NCI-H2029 (cell line): ENCODE measurements at places on chromosomes 7 and 10.

DNA sequence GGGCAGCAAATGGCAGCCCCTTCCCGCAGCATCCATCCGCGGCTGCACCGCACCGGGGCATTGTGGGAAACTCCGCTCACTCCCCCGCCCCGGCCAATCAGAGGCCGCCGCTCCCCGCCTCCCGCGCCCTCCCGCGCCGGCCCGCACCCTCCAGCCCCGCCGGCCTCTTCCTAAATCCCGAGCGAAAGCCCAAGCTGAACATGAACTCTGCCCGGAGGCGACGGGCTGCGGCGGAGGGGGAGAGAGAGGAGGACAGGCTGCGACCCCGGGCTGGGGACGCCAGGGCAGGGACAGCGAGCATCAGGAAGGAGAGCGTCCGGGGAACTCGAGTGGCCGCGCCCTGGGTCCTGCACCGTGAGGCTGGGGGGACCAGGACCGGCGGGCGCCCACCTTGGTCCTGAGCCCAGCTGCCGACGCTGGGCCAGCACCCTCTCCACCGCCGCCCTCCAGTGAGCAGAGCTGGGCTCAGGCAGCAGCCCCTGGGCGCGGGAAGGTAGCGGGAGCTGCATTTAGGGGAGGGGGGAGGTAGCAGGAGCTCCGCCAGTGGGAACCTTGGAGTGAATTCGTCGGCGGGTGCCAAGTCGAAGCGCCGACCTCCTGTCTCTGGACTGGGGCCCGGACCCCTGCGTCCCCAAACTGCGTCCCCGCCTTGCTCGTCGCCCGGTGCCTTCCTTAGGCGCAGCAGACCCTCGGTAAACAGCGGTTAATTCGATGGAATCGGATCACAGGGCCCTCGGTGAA lies at the start of gene DGKI:
Gene DGKI, minus strand, starts transcription at position 148 of the 741 bp plus-strand sequence.
- DNase-seq, result no peak

DNA sequence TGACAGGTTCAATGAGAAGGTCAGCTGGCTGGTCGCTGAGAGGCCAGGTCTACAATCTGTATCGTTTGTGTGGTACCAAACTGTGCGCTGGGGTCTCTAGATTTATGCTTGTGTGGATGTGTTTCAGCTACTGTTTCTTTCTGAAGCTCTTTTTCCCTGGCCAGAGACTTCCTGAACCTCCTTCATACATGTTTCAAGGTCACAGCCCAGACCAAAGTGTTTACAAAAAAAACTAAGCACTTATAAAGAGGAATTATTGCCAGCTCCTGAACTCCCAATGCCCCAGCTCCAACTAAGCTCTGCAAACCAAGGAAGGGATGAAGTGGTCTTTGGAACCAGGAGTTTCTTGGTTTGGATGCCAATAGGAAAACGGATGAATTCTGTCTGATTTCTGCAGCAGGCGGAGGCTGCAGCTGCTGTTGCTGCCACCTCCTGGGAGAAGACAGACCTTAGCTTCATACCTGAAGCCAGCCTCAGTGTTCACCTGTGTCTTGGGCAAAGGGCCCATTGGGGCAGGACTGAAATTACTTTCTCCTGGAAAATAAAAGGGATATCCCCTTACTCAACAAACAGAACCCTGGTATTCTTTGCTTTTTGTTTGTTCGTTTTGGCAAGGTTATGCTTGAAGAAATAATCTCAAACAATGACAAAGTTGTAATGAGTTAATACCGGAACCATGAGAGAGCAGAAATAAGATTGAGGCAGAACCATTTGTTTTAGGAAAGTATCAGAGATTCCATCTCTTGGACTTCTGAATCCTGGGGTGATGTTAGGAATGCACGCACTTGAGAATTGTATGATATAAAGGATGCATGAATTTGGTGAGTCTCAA lies 24.6 kb upstream of the MKLN1 start:
- DNase-seq, result peak; percentile 37

GRCh38 chr7:45456747-45457524 lies 117.2 kb upstream of the ADCY1 start:
- no peak for DNase-seq

DNA sequence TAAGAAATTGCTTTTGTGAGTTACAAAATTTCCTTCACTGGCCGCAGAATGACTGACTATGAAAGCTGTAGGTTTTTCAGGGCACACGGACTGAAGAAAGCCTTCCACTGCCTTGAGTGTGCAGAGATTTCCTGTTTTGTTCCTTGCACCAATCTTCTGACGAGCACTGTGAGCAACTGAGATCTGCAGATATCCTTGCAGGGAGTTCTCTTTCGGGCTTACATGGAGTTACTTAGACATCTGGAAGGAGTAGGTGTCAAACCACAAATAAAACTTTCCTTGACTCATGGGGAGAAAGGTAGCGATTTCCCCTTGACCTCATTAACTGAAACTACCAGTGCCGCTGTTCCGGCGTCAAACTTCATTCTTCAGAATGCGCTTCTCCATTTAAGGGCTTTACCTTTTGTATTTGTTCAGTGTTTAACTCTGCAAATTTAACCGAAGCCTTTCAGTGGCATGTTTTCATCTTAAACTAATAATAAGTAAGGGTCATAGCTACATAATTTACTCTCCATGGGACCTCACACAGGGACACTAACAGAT lies 1175.3 kb downstream of the GATA3 start:
- no peak for DNase-seq

DNA sequence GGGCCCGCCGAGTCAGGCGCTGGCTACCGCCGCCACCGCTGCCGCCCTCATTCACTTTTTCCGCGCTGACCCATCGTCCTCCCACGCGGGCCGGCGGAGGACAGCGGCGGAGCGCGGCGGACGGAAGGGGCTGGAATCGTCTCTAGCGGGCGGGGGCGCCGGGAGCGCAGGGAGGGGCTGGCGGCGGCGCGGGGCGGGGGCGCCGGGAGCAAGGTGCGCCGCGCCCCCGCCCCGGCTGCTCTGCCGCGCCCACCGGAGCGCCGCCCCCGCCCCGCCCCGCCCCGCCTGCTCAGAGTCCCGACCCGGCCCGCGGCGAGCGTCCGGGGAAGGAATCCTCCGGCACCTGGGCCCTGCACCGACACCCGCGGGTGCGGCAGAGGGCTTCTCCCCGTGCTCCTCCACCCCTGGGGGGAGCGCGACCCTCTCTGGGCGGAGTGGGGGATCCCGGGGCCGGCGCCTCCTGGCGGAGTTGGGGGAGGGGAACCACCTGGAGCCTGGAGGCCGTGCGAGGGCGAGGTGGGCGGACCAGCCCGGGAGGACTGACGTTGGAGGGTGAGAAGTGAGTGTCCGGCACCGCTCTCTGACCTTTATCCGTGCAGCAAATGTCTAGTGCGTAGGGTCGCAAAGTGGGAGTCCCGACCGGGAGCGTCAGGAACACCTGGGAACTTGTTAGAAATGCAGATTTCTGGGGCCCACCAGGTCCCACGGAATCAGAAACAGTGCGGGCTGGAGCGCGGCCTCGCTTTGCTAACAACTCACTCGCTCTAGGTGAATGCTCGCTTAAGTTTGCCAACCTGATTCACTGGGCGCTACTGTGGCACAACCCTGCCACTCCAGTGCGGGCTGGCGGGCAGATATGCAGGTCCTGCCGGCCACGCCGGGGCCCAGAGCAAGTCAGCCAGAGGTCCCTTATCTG lies at the start of gene COBL:
Gene COBL, minus strand, starts transcription at position 144 of the 916 bp plus-strand sequence. CDS start 176 bp downstream, outside the sequence.
- DNase-seq, result peak; percentile 44

GRCh38 chr10:78903341-78903940 lies 165.3 kb upstream of the ZMIZ1 start:
- no peak for DNase-seq

DNA sequence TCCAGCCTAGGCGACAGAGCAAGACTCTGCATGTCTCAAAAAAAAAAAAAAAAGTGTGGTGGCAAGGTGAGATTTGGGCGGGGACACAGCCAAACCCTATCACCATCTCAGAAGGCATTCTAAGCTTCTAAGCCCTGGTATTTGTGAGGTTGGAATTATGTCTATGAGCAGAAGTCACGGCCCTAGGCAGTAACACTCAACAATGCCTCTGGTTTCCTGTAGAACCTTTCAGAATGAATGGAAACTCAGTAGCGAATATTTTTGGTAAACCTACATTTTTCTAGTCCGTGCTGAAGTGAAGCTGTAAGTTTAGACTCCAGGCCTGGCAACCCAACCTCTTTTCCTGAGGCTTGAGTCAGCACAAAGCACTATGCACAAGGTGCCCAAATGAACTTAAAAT lies 88.3 kb downstream of the FAM107B start:
- no peak for DNase-seq

- no peak for DNase-seq
Measured at GRCh38 chr10:4522296-4523000, 303.6 kb upstream of the AKR1E2 start.

- DNase-seq, result no peak
Measured at GRCh38 chr7:149196151-149196704, 882 bp downstream of the ZNF282 start.

DNA sequence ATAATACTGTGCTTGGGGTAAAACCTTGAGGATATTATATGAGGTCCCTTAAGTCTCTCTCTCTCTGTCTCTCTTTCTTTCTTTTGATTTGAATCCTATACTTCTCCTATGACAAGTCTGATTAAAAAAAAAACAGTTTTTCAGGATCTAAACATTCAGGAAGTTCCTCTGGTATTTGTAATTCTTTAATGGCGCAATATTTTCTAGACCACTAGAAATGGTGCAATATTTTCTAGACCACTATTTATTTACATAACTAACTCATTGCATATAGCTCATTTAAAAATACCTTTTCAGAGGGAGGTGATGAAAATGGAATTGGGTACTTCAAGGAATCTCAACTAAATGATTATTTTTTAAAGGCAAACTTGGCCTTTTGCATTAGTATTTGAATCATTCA lies 1235.3 kb downstream of the GATA3 start:
- no peak for DNase-seq

DNA sequence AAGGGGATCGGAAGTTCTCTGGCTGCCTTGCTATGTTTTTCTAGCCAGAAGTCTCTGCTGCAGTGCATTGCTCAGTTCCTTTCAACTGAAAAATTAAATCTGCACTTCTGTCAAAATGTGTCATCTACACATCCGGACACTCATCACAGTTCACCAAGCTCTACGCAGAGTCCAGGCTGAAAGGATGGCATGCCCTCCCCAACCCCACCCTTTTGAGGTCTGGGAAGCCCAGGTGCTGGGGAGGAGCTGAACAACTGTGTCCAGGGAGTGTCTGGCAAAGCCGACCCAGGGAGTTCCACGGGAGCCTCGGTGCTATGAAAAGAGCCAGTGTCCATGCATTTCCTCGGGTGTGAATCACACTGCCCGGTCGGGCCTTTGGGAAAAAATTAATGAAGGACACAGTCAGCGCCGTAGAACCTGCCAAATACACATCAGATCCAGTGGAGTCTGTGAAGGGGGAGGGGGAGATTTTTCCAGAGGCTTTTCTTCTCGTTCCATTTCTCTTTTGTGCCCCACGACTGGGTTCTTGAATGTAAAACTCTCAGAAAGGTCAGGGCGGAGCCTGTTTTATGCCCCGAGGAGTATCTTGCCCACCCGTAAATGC lies 757 bp upstream of the PALS2 start:
- DNase-seq, result no peak

- no peak for DNase-seq
Measured at GRCh38 chr10:130453036-130453720, 317.0 kb downstream of the GLRX3 start.

- DNase-seq, result no peak
Measured at GRCh38 chr7:1235501-1236131, 2.9 kb downstream of the UNCX start.

DNA sequence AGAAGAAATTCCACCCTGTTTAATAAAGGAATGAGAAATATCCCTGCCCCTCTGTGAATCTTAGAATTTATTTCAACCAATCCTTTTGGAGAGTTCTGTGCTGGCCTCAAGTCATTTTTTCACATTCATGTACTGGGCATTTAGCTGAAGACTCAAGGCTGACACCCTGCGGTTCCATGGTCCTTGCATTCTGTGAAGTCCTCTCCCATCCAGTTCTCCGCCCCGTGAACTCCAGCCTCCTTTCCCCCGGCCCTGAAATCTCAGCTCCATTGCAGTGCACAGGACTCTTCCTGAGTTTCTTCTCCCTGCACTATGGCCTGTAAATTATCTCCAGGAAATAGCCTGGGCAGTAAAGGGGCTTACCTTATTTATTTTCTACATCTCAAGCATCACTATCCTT lies 183.0 kb upstream of the KCND2 start:
- no peak for DNase-seq

DNA sequence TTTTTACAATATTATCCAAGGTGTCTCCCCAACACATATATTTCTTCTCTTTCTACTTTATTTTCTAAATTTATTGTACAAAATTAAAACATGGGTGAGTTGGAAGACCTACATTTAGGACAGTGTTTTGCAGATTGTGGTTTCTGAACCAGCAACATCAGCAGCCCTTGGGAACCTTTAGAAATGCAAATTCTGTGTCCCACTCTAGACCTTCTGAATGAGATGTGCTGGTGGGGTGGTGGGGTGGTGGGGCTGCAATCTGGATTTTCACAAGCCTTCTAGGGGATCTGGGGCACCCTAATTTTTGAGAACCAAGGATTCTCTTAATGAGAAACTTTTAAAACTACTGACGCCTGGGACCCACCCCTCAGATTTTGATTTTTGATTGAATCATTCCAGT lies 7.4 kb upstream of the PAPSS2 start:
- no peak for DNase-seq

DNA sequence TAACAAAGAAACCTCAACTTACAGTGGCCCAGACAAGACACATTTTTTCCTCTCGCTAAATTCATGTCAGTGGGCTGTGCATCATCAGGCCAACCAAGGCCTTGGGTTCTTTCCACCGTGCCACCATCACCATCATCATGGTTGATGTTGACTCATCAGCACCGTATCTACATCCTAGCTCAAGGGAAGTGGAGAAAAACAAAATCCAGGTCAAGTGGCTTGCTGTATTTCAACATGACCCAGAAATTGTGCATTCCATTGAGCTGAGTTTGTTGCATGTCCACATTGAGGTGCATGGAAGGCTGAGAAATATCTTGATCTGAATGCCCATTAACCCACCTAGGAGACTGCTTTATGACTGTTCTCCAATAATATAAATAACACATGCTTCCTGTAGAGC lies 312.4 kb upstream of the CDC14C start:
- DNase-seq, result no peak

DNA sequence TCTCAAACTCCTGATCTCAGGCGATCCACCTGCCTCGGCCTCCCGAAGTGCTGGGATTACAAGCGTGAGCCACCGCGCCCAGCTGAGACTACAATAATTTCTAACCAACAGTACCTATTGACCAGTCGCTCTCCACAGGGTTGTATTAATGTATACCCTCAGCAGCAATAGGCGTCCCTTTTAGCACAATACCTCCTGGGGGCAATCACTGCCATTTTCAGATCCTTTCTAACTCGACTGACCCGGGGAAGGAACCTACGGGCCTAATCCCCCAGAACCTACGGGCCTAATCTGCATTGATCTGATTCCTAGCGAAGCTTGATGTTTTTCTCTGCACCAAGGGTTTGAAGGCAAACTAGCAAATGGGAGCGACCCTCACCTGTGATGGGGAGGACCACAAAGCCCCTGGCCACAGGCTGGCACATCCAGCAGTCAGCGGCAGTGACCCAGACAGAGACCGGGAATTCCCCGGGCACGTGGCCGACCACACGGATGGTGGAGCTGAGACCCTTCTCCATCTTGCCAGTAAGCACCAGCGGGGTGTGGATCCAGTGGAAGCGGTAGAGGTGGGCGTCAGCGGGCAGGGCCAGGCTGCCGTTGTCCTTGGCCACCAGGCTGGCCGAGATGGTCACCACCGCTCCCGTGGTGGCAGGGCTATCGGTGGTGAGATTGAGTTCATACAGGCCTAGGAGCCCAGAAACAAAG lies 6.9 kb downstream of the TMEM130 start:
- no peak for DNase-seq

GRCh38 chr10:121436281-121436629 lies 162.0 kb downstream of the FGFR2 start:
- no peak for DNase-seq

- peak; percentile 53 for DNase-seq
Measured at GRCh38 chr7:29563590-29564495, at the start of gene PRR15. TSS of gene PRR15 (plus strand) at chr7:29563835. CDS start at chr7:29566330, 2,495 bp downstream.
